ENCODE measurements at places on chromosomes 11 and 22.

DNA sequence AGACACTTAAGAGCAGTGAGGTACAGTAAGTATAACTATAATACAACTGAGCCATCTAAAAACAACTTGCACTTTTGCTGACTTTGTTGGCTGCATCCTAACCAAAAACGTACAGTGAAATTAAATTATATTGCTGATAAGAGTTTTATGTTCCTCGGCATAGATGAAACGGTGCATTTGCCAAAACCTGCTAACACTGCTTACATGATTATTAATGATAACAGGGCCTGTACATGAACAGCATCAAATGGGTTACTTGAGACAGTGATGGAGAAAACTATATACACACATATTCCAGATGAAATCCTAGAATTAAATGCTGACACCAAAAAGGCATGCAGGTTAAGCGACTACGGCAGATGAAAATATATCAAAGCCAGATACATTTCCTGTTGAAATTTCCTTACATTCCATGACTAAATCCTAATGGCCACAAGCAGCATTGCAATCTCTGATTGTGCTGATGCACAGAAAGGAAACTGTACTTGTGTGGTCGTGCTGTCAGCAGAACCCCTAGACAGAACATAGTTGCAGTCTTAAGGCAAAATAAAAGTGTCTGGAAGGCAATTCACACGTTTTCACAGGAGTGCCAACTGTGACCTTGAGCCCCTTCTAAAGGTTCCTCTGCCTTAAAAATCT lies 143.9 kb downstream of the CADM1 start:
- DNase-seq = no peak

GRCh38 chr11:13098616-13099289 lies 89.6 kb downstream of the RASSF10 start:
- DNase-seq = no peak

DNA sequence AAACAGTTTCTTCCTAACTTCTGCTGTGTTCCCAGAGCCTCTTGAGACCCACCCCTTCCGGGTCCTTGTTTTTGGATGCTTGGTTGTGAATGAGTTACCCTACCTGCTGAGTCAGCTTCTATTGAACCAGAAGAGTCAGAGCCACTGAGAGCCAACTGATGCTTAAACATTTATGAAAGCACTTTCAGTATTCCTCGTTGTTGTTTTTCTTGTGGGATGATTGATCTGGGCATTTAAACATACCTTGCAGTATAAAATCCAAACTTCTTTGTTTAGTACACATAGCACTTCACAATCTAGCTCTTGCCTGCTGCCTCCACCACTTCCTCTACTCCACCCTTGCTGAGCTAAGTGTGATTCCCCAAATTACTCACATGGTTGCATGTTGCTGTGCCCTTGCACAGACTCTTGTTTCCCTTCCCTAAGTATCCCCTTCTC lies 5.5 kb downstream of the PRSS23 start:
- no peak for DNase-seq

- peak; percentile 84 for DNase-seq
Measured at GRCh38 chr11:72223615-72224563, 678 bp upstream of the INPPL1 start.

GRCh38 chr11:68298659-68299516 lies 13.5 kb upstream of the LRP5 start:
- DNase-seq = peak; percentile 25

- DNase-seq = no peak
Measured at GRCh38 chr11:575313-575995, 816 bp upstream of the PHRF1 start.

- no peak for DNase-seq
Measured at GRCh38 chr22:22691716-22692701, 47.6 kb downstream of the GGTLC2 start.

DNA sequence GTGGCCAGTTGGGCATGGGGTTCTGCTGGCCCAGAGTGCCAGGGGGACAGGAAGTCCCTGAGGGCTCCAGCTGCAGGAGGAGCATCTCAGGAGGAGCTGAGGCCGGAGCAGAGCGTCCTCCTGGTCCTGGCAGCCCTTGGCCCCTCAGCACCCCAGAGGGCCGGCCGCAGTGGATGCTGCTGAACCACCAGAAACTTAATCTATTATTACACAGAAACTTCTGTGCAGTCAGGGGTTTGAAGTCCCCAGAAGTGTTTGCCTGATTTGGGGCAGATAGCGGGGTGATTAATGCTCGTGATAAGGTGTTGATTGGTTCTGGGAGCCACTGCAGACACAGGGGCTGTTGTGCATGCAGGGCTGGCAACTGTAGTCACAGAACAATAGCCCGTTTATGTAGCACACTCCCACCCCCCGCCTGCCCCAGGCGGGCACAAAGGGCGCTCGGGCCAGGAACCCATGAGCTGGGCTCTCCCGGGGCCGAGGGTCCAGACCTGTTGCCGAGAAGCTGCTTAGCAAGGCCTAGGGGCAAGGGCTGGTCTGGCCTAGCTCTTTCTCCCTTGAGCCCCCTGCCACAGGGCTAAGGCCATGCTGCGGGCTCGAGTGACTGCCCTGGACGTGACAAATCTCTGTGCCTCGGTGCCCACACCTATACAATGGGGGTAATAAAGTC lies 29.0 kb upstream of the KCNQ1OT1 start:
- peak; percentile 77 for DNase-seq

GRCh38 chr22:49997251-49997599 lies 15.3 kb downstream of the IL17REL start:
- DNase-seq = no peak

DNA sequence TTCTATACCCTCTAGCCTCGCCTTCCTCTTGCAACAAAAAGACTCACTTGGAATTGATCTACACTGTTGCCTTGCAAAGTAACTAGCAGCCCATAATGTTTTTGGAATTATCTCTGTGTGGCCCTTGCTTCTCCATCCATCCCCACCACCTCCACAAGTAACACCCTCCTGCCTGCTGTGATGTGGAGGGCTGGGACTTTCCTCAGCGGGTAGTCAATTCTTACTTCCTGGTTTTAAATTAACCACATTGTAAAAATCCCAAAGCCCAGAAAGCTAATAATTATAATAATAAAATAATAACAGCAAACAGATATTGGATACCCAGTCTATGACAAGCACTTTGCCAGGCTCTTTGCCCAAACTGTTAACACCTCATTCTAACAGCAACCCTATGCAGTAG lies 40.8 kb upstream of the GALNT18 start:
- DNase-seq = no peak

Data from SK-N-SH (cell line).